CD4-positive, alpha-beta T cell treated with Interleukin-15 for 1 hour (primary cell): ENCODE measurements at places on chromosomes 12 and 14.

DNA sequence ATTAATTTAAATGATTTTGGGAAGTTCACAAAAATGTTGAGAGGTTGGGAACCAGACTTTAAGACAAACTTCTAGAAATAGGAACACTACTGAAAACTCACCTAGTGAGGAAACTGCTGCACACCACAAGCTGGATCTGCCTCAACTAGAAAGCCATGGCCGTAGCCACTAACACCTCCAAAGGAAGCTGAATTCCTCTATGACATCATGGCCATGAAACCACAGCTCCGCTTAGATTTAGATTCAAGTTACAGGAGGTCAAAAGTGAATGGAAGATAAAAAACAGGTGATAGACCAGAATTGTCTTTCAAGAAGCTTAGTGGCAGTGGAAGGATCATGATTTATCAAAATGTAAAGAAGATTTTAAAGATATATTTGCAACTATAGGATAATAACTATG is 208.8 kb upstream of the ALG10 start:
- DNase-seq = no peak

- no peak for DNase-seq
These were observed 332 bp upstream of the TBC1D30 start for GRCh38 chr12:64824130-64824499.

DNA sequence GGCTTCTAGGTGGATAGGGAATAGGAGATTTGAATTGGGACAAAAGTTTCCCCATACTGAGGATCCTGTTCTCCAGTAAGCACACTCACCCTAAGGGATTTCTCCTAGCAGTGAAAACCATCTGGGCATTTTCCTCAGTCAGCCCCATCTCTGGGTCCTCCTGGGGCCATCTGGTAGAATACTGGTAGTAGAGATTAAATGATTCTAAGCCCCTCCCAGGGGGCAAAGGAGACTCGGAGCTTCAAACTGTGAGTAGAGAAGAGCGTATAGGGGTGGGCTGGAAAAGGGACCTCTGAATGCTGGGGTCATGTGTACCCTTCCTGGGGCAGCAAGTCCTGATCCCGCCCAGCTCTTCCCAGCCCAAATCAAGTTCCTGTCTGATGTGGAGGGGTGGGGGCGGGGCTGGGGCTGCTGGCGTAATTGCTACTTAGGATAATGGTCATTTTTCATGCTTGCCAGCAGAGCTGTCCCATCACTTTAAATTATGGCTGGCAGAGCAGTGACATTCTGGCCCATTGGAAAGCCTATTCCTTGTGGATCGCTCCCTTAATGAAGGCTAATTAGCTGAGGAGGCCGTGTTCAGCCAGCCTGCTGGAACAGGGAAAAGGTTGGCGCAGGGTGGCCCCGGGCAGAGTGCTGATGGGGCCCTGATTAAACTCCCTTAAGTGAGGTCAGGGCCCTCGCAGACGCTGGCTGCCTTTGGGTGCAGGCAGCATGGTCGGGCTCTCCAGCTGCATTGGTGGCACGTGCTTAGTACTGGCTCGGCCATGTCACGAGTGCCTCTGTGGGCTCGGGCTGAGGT is 127.8 kb downstream of the TSPAN9 start:
- no peak for DNase-seq

DNA sequence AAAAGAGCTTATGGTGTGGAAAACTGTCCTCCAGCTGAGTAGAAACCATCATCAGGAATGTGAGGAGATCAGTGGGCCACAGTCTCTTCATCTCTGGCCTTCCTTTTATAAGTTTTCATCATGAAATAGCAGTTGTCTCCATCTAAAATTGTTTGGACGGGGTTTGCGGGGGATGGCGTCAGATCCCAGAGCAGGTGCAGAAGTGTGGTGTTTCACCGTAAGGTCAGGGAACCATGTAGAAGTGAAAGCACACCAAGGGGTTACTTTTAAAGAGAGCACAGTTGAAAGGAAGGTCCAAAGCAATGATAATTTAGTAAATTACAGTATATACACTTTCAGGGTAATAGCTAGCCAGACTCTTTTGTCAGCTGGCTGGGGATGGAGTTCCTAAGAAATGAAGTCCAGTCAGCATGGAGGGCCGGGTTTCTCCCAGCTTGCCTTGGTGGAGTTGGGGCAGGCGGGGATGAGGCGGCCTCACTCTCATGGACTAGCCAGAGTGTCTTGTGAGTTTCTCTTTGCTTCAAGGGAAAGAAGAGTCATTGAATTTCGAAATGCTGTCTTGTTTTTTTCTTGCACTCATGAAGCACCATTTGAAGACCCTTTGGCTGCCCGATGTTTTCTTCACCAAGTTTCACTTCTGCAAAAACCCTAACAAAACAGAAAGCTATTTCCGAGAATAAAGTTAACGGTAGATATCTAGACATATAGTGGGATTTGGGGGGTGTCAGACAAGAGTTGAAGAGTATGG is 100.6 kb downstream of the ETV6 start:
- peak; percentile 57 for DNase-seq

DNA sequence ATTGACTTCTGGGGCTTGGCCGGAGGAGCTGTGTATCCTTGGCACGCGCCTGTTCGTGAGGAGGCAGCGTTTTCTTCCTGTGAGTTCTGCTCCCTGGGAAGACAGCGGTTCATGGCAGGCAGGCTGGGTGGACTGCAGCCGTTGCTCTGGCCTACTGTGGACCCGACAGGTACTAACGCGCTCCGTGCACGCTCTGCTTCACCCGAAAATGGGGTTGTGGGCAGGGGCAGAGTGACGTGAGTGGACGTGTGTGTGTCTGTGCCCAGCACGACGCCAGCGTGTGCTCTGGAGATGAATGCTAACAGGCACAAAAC is 179.1 kb downstream of the KIF26A start:
- no peak for DNase-seq

DNA sequence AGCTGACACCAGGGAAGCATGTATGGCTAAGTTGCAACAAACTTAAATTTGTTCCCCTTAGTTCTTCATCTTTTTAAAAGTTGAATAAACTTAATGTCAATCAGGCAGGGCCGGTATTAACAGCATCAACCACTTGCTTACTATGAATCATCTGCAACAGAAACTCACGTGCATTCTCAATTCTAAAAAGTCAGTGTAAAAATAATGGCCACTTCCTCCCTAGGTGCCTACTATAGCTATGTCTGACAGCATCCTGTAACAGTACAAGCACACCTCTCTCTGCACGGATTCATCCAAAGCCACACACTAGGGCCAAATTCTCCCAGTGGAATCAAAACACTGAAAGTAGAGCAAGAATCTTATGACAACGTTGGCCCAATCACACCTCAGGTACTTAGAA is 48.6 kb downstream of the PPP1R36 start:
- no peak for DNase-seq

DNA sequence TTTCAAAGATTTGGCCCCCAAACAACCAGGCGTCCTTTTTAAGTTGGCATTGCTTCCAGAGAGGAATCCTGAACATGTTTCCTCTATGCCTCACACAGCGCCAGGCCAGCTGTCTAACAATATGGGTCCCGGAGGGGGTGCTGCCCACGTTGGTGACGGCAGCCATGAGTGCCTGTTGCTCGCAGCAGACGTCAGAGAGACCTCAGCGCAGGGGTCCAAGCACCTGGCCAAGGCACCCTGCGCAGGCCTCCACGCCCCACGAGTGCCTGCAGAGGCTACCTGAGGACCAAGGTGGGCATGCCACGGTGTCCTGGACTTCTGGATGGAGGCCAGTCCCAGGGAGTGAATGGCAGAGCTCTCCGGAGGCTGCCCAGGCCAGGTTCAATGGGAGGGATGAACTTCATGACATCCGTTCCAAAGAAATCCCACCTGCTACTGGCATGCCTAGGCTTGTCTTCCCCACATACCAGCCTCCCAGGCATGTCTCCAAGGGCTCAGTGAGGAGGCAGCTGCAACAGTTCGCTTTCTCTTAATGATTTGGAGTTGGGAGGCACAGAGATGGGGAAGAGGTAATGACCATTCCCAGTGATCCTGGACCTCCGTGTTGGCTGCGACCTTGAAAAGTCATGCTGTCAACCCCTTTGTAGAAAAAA is 11.6 kb upstream of the FOXN3 start:
- DNase-seq = no peak

GRCh38 chr14:30572771-30573170 is 13.8 kb downstream of the G2E3 start:
- DNase-seq = no peak

DNA sequence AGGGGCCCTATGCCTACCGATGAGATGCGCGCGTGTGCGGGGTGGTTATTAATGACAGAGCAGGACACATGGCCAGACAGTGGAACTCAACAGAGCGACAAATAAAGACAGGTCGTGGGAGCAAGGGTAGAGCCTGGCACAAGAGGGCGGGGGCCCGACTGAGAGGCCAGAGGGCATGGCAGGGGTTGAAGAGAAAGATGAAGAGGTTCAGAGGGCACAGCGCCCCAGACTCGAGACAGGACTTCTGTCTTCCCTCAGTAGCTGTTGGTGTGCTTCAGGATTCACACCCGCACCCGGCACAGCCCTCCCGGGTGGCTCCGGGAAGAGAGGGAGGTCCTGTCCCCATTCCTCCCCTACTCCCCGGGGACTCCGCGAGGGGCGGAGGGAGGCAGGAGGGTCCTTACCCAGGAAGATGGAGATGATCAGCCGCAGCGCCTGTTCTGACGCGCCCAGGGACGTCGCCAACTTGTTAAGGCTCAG is 366 bp downstream of the LPCAT3 start:
- DNase-seq = peak; percentile 20

DNA sequence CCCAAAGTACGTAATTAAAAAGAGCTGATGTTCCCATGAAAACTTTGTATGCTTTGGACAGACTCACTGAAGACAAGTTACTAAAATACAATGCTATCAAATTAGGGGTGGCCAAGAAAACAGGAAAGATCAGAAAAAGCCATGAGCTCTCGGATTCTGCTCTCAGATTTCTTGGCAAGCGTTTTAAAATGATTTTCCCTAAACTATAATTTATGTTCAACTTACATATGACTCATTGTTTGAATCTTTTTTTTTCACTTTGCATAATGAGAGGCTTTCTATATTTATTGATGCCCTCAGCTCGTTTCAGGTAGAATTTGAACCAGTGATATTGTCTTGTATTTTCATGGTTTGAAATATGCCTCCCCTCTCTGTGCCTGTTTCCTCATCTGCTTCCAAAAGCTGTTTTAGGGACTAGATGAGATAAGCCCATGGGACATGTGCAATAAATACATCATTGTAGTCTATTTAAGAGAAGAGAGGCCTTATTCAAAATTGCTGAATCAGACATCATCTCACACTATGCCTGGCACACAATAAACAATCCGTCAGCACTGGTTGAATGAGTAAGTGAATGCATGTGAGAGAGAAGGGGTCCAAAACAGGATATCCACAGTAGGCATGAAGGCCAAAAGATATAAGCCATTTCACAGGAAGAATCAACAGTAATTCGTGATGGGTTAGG is 4.7 kb upstream of the IPO8 start:
- DNase-seq = no peak

- DNase-seq = no peak
These were observed 224.3 kb downstream of the SLC41A2 start for GRCh38 chr12:104733717-104734175.

GRCh38 chr12:88935856-88936255 is 355.6 kb upstream of the KITLG start:
- no peak for DNase-seq

DNA sequence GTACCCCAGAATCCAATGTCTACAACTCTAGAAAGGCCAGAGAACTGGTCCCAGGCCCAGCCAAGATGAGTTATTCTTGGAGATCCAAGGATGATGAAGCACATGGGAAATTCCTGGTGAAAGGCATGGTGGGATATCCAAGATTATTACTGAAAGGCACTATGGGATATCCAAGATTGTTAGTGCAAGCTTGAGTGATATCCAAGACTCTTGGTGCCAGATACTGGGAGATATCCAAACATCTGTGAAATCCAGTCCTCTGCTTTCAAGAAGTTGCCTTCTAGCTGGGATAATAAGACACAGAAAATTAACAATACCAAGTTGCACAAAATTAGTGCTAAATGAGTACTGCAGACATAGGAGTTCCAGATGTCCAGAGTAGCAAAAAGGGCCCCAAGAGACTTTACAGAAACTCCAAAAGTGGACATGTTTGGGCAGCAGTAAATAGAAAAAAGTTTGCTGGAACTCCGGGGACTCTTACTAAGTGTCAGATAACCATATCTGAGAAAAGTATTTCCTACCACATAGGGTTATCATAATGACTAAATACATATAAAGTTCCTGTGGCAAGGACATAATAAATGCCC is 34.6 kb downstream of the PHLDA1 start:
- DNase-seq = no peak

- DNase-seq = no peak
These were observed 9.6 kb downstream of the CRADD start for GRCh38 chr12:93686572-93687356.

DNA sequence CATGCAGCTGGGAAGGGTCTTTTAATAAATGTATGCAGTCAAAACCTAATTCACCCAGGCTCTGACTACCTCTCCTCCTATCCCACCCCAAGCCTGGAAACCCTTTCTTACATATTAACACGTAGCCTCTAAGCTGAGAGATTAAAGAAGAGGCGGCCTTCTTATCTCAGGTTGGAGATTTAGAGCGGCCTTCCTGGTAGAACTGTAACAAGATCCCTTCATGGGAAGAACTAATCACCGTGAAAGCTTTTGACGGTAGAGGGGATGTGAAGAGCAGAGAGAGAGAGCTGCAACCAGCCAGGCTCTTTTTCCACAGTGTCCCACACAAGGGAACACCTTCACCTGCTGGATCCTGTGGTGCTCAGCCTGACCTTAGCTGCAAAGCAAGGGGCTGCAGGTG is 367.4 kb downstream of the MED13L start:
- DNase-seq = no peak

DNA sequence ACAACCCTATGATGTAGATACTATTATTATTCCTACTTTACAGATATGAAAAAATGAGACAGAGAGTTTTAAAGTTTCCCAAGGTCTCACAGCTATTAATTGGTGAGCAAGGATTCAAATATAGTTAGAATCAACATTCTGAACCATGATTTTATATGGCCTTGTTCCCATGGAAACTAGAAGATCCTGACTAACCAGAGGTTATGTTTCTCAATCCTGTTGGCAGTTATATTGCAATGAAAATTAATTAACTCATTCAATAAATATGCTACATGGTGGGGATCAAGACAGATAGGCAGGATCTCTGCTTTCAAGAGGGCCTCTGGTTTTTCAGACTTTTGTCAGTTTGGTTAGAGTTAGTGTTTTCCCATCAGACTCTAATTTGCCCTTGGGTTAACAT is 9.3 kb upstream of the FUT8 start:
- no peak for DNase-seq

- DNase-seq = no peak
These were observed 31.7 kb downstream of the HIF1A start for GRCh38 chr14:61726778-61727658.

DNA sequence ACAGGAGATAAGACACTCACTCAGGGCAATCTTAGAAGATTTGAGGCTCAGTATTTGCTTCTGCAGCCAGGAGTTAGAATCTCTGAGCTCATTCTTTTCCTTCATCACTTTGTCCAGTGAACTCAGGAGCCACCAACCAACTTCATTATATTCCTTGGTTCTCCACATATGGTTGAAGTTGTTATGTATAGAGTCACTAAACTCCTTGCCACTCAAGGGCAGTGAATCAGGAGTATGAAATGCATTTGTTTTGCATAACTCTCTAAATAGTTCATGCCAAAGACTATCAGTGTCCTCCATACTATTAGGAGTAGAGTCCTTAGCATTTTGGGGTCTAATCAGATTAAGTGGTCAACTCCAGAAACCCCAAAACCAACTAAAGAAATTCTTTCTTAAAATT is 150.6 kb downstream of the CCDC59 start:
- no peak for DNase-seq
